ENCODE measurements at places on chromosomes 5 and 9.

GRCh38 chr9:76521244-76521681 lies 62.3 kb downstream of the GCNT1 start:
- no peak for DNase-seq

DNA sequence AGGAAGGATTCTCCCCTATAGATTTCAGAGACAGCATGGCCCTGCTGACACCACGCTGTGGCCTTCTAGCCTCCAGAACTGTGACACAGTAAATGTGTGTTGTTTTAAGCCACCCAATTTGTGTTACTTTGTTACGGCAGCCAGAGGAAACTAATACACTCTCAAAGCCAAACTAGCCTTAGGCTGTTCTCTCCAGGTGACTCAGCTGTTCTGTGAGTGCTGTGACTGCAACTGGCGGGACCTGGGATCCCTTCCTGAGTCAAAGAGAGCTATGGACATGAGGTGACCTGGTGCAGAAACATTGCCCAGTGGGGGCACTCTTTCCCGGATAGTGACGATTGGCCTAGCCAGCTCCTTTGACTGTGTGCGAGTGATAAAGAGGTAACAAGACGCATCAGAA lies 14.0 kb upstream of the MLANA start:
- no peak for DNase-seq

- no peak for DNase-seq
Observed at GRCh38 chr5:68369023-68369359, 153.4 kb downstream of the PIK3R1 start.

DNA sequence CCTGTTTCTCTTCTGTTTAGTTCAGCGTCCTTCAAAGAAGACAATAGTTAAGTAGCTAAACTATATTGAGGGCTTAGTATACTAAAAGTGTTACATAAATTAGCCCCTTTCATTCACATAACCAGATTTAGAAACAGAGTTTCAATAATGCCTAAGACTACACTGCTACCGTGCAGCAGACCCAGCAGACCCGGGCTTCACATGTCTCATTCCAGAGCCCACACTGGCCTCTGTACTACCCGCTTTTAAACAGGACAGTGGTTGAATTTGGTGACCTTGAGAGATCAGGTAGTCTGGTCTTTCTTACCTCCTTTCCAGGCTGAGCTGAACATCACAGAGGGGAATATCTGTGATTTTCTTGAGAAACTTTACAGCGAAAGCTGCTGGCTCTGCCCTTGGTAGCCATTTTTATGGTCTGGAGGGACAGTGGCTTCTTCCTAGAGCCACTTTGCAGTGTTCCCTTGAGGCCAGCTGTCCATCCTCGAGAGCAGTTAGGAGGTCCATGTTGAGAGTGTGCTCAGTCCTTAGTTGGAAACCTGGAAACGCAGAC lies 56.5 kb downstream of the SLC22A5 start:
- DNase-seq: no peak

DNA sequence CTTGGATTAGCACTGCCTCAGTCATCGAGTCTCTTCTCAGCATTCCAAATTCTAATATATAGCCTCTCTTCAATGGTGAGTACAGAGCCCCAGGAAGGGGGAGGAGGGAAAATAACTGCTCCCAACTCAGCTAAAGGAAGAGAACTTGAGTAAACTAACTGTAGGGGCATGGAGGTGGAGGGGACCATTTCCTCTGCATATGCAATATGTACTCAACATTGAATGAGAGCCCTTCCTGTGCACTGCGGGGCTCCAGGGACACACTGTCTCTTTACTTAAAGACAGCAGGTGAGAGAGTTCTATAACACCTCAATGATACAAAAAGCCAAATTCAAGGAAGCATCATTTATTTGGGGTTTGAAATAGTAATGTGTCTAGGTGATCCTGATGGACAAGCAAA lies 75.1 kb downstream of the GNAQ start:
- no peak for DNase-seq

- no peak for DNase-seq
Observed at GRCh38 chr5:80296121-80296520, 23.7 kb upstream of the SPZ1 start.

DNA sequence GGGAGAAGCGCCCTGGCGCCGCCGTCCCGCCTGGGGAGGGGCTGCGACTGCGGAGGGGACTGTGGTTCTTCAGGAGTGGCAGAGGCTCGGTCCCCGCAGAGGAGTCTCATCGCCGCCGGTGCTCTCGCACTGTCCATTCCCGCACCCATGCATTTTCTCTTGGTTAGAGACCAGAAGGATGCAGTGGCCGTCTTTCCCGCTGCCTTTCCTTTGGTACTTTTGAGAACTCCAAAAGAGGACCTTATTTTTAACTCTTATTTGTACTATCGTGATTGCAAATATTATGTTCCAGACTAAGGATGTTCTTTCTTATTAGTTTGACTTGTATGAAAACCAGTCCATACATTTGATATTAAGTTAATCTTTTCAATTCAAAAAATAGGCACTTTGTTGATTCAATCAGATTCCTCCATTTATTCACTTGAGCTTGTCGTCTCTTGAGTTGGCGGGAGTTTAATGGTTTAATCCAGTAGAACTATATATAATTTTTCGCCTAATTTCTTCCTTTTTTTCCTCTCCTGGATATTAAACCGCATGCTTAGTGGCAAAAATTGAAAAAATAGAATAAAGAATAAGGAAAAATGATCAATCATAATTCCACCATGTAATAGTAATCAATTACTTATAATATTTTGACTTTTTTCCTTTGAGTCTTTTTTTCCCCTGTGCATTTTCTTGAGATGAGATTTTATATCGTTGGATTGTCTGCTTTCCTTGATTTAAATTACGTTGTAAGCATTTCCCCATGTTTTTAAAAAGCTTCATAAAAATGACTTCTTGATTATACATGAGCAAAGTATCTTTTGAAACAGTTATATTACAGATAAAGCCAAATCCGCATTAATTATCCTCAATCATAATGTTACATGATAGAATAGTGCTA lies 861 bp downstream of the ZFYVE16 start:
- DNase-seq: peak; percentile 57

DNA sequence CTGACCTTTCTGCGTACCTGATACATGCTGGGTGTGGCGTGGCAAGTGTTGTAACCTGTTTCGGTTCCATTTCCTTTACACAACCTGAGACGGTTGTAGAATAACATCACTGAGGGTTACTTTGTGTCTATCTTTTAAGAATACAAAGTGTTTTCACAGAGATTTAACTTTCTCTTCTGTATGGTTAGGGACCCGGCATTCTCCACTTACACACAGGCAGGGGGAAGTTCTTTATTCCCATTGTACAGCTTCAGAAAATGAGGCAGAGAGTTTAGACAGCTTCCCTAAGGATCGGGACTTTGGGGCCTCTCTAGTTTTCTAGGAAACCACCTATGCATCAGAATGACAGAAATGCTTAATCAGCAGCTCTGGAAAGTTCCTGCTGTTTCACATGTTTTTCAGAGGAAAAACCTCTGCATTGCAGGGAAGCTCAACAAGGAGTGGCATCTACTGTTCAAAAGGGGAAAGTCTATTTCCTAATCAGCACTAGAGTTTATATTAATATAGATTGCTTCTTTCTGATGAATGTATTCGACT lies 41.3 kb downstream of the CAST start:
- peak; percentile 90 for DNase-seq

GRCh38 chr9:82170866-82171265 lies 182.3 kb downstream of the SPATA31D1 start:
- DNase-seq: no peak

DNA sequence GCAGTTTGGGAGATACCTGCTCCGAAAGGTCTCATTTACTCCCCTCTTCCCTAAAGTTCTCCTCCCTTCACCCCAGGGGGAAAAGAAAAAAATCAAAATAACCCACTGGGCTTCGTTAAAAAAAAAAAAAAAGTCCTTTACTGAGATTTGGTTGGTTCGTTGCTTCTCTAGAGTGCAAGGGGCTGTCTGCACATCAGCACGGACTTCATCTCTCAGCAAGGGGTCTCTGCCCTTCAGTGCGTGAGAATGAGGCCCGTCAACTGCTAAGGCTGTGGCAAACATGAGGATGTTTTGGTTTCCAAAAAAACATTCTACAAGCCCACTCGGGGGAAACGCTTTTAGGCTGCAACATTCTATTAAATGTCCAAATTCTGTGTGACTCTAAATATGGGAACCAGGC lies 10.0 kb downstream of the BARHL1 start:
- DNase-seq: no peak

DNA sequence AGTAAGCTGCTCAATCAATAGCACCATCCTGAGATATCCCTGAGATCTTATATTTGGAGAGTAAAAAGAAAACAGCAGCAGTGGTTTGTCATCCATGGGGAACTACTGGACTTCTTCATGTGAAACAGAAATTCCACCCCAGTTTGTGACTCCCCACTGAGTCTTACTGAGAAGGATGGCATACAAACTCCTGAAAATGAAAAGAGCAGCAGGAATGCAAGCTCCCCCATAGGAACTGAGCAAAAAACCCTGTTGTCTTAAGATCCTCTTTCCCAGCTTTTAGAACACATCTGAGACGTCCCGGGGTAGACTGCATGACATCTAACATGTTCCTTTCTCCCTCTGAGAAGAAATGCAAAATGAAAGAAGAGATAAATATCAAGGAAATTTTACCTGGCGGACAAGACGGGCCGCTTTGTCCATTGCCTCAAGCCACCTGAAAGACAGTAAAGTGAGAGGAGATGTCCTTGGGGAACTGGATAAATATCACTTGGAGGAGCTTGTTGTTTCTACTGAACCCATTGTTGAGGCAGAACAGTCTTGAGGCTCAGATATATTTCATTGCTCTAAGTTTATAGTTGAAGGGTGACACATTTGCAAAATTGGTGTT lies 117.1 kb downstream of the NUDT12 start:
- no peak for DNase-seq

DNA sequence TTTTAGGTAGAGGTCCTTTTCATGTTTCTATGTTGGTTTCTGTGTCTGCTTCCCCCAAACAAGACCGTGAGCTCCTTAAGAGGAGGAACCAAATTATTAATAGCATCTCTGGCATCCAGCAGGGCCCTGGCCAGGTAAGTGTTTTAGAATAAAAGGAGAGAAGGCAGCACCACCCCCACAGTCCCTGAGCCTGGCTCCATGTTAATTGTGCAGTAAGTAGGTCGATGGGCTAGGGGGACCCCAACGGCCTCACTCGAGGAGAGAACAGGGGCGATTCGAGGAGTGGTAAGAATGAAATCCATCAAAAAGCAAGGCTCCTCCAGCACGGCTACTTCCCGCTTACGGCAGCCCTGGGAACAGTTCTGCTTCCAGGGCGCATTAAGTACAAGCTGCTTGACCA lies 67.0 kb downstream of the GABBR2 start:
- DNase-seq: no peak

DNA sequence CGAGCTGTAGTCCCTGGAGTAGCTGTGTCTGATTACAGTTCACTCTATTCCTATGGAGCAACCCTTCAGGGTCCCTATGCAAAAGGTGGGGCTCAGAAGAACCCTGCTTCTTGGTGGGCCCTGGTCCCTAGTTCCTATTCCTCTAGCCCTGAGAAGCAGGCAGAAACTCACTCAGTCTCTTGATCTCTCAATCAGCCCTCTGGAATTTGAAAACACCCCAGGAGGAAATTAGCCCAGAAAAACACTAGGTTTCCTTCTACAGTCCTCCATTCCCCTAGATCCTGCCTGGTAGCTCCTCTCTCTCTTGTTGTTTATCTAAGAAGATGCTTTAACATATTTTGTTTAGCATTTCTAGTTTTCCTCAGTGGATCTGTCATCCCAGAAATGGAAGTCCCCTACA lies 7.6 kb downstream of the RGS3 start:
- no peak for DNase-seq

DNA sequence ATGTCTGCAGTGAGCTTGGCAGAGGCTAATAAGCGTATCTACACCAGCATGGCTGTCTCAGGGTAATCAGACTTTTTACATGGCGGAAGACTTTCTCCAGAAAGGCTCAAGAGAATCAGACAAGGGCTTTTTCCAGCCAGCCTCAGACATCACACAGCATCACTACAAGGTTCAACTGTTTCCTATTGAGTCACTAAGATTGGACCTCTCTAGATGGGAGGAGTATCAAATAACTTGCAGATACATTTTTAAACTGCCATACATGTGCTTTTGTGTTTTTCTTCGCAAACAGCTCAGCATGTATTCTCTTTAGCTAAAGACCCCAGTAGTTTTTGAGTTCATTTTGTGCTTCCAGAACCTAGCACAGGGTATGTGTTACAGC lies 22.9 kb upstream of the PIK3R1 start:
- no peak for DNase-seq

DNA sequence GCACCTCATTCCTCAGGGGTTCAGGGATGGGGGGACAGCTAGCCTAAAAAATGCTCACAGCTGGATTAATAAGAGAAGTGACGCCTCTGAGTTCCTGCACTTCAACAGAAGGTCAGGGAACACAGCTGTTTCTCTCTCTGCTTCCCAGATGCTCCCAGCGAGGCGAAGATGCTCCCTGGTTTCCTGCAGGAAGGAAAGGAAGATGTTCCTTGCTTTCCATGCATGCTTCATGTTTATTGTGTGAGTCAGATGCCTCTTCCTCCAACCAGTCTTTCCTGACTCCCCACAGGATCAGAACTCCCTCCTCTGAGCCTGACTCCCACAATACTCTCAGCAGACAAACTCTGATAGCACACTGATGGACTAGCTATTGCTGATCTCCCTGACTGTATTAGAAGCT lies 71.9 kb downstream of the MFAP3 start:
- DNase-seq: no peak

- no peak for DNase-seq
Observed at GRCh38 chr5:62259699-62260250, 46.2 kb upstream of the KIF2A start.

- no peak for DNase-seq
Observed at GRCh38 chr5:43609752-43610151, 6.8 kb downstream of the NNT start.
